Suppressor macrophage (primary cell): ENCODE measurements at places on chromosomes 2 and 18.

- DNase-seq, result peak; percentile 56
Observed at GRCh38 chr2:224973112-224974016, 68.9 kb downstream of the DOCK10 start.

- DNase-seq, result peak; percentile 41
Observed at GRCh38 chr2:172484253-172484652, 56.9 kb downstream of the ITGA6 start.

DNA sequence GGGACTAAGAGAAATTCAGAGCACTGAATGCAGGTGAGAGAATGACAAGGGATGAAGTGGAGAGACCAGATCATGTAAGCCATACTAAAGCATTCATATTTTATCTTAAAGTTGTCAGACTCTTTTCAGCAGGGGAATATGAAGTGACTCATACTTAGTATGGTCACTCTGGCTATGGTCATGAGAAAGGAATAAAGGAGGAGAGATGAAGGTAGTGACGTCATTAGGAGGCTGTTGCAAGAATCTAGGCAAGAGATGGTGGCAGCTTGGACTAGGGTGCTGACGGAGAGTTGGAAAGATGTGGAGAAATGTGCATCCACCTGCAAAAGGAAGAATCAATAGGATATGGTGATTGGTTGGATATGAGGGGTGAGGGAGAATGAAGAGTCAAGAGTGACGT lies 203.2 kb upstream of the ACVR2A start:
- no peak for DNase-seq

DNA sequence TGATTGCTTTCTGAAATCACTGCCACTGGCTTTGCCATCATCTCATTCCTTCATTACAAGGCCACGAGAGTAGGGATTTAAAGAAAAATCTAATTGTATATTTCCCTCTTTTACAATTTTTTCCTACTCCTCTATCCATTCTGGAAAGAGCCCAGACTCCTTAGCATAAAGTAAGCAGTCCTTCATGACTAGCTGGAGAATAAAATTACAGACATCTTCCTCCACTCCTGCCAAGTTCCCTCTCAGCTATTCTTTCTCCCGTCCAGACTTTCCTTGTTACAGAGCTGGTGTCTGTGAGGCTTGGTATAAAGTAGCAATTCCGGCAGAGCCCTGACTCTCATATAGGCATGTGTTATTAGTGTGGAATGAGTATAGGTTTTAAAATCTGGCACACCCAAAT lies 806.8 kb downstream of the PLCL1 start:
- no peak for DNase-seq

DNA sequence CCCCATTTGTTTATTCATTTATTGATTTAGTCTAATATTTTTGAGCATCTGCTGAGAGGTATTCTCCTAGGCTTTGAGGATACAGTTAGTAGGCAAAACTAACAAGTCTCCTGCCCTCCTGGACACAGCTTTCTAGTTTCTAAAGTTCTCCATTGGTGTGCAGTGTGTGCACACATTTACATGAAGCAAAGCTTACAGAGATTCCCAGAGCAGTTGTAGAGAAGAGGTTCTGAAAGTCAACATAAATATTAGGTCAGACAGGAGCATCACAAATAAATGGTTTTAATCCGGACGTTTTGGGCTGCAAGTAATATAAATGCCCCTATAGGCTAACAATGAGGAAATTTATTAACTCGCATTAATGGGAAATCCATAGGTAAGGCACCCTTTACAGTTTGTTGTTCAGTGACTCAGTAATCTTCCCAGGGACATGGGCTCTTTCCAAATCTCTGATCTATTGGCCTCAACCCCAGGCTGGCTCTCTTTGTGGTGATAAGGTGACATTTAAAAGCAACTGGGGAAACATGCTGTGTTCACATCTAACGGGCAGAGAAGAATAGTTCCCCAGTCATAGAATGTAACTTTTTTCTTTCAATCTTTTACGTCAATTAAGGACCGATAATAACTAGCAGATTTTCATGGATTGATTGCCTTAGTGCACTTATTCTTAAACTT lies 407.2 kb downstream of the PTPRM start:
- DNase-seq, result no peak

- DNase-seq, result no peak
Observed at GRCh38 chr2:96895746-96896651, 26.1 kb upstream of the SEMA4C start.

- no peak for DNase-seq
Observed at GRCh38 chr2:159285433-159285832, 1.1 kb downstream of the WDSUB1 start.

DNA sequence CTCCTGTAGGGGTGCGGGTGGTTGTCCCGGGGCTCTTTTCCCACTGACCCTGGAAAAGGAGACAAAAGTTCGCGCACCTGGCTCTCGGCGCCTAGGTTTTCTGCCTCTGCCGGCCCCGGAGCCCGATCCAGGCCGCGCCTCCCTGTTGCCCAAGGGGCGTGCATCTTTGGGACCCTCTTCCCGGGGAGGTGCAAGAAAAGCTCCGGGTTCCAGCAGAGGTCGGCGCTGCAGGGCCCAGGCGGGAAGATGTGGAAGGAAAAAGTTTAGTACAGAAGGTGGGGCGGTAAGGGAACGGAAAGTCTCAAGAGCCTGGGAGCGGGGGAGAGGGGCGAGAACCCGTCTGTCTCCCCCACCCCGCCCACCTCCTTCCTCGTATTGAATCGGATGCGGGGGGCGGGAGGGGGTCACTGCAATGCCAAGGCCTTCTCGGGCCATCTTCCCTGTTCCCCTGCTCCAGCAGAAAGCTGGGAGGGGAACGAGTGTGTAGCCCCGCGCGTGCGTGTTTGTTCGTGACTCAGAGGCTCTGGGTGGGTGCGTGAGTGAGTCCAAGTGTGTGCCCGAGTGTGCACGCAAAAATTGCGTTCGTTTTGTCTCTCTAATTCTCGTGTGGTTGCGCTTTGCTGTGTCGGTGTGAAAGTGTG lies 6.3 kb upstream of the EN1 start:
- DNase-seq, result no peak

DNA sequence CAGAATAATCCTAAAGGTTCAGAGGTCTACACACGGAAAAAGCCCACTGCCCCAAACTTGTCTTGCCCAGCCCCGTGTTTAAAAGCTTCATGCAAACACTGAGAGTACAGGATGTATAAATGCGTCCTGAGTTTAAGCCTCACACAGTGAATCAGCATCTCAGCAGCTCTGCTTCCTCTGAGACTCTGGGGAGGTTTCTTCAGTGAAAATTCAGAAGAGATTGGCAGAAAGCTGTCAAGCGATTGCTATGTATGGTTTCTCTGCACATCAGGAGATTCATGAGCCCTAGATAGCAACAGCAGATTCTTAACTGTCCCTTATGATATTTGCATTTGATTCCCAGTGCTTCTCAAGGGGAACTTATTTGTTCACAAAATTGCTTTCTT lies 27.1 kb downstream of the CRACDL start:
- peak; percentile 11 for DNase-seq

DNA sequence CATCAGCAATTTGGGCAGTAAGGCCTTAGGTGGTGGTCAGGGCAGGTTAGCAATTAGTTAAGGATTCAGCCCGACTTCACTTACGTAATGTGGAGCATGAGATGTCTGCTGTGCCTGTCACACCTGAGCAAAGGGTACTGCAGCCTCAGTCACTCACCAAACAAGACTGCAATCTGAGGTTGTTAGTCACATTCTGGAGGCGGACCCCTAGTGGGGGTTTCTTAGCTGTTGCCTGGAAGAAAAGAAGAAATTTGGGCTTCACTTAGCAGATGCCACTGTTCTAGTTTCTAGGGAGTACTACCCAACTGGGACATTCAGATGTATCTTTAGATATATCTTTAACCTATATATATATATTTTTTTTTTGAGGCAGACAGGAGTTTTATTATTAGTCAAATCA lies 529.9 kb downstream of the SLC4A3 start:
- DNase-seq, result no peak

DNA sequence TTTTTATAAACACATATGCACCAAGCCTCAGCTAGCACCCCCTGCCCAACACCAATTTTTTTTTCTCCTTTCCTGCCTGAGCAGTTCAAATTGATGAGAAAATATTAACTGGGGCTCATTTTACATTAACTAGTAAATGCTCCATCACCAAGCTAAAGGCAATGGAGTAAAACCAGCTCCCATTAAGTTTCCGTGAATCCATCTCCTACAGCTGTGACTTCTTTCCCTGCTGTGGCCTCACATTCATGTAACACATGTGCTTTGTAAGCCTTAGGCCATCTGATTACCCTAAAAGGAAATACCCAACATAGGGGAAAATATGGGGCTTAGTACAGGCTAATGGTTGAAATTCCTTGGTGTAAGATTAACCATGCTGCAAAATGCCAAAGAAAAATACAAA lies 60.8 kb downstream of the DNER start:
- no peak for DNase-seq

DNA sequence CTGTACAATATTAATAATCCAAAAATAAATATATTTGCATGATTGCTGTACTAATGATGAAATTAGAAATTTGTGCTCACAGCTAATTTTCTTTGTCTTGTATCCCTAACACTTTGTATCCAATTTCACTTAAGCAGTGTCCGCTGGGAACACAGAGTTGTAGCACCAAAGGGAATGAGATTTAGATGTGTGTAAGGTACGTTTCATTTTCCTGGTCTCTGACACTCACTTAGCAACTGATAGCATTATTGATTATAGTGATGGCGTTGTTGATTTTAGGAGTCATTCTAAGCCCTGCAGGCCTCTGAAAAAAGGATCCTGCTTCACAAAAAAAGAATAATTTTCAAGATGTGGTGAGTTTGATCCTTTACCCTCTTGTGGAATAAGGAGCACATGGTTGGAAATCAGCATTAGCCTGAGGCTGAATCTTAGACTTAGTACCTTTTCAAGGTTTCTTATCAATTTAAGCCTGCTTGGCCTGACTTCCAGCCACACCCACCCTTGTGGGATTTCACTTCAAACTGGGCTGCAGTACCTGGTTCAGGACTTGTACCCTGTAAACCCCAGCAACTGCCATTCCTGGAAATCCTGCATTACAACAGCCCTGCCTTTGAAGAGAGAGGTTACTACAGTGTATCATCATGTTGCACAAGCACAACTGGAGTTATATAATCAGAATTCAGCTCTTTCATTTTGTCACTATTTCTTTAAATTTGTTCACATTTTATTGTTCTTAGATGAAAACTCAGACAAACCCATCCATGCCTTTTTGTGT lies 116.2 kb downstream of the RND3 start:
- no peak for DNase-seq

DNA sequence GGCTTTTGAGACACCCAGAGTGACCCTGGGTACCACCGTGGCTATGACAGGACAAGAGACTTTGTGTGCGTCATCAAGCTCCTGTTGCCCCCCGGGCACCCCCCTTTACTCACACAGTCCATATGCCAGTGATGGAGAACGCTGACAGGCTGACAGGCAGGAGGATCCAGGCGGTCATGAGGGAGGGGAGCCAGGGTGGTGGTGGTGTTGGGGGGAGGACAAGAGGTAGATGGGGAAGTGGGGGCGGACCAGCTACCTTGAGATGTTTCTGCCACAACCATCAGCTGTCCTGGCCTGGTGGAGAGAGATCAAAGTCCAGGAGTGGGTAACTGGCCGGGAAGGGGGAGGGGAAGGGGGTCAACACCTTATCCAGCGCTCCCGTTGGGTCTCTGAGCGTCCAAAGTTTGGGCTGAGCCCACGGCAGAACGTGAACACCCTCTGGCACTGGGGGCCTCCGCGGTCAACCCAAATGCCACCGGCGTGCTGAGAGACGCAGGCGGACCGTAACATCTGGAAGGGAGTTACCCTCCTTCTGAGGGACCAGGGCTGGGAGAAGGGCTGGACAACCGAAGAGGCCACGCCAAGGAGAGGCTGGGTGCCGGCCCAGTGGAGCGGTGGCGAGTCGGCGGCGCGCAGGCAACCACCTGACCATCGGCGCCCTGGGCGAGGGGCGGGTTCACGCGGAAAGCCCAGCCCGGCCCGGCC lies 575 bp downstream of the TMEM150A start:
- DNase-seq, result peak; percentile 58

GRCh38 chr18:7604361-7604760 lies 37.2 kb downstream of the PTPRM start:
- no peak for DNase-seq

DNA sequence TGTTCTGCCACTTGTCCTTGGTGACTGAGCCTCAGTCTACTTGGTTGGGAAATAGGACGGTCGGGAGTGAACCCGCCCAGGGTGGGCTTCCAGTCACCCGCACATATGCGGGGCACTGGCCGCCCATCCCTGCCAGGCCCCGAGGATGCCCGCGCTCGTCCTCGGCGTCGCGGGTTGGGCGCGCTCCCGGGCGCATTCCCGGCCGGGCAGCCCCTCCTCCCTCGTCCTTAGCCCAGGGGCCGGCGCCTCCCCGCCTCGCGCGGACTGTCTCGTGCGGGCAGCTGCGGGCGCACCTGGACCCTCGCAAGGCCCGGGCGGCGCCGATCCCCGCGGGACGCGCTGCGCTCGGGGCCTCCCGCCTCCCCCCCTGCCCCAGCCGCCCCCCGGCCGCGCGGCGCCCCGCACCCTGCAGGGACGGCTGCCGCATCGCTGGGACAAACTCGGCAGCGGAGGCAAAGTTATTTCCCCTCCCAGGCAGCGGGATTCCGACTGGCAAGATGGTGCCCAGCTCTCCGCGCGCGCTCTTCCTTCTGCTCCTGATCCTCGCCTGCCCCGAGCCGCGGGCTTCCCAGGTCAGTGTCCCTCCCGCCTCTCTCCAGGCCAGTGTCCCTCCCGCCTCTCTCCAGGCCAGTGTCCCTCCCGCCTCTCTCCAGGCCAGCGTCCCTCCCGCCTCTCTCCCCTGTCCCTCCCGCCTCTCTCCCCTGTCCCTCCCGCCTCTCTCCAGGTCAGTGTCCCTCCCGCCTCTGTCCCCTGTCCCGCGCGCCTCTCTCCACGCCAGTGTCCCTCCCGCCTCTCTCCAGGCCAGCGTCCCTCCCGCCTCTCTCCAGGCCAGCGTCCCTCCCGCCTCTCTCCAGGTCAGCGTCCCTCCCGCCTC lies at the start of gene FBLN7:
FBLN7 (plus strand) TSS at position 227 of the 874 bp plus-strand sequence; CDS start at position 498, 271 bp downstream.
- no peak for DNase-seq

GRCh38 chr2:237405006-237405559 lies 8.9 kb downstream of the COL6A3 start:
- no peak for DNase-seq
